ENCODE measurements at places on chromosomes 1 and 21. TPM values are rescaled to one million over a fixed set of nuclear protein-coding genes. Genes with fewer than 3 reads are reported as not detected.

The PRDM16 gene
- 0.17 TPM for total RNA-seq

- DNase-seq: no peak
Observed at GRCh38 chr1:226946285-226946684, 6.2 kb downstream of the COQ8A start.

GRCh38 chr1:75672528-75673393 lies 51.7 kb upstream of the ACADM start:
- peak; percentile 84 for DNase-seq

GRCh38 chr1:44777547-44777946 lies 2.2 kb downstream of the RPS8 start:
- DNase-seq: no peak

Data from PC-3 (cell line).